AG08395 (cell line): ENCODE measurements at places on chromosomes 5 and 9.

GRCh38 chr5:154198611-154199230 is 8.2 kb downstream of the GALNT10 start:
- DNase-seq: peak; percentile 80

GRCh38 chr5:97141031-97141430 is 1.4 kb downstream of the LIX1 start:
- no peak for DNase-seq

GRCh38 chr9:89841456-89841855 is 236.6 kb downstream of the GADD45G start:
- DNase-seq: no peak

GRCh38 chr5:141778206-141778605 is 96.2 kb upstream of the ARAP3 start:
- DNase-seq: peak; percentile 90

- DNase-seq: no peak
These were observed 239.5 kb downstream of the MCTP1 start for GRCh38 chr5:95045181-95045965.

GRCh38 chr5:148511810-148512347 is 128.1 kb downstream of the FBXO38 start:
- DNase-seq: no peak

DNA sequence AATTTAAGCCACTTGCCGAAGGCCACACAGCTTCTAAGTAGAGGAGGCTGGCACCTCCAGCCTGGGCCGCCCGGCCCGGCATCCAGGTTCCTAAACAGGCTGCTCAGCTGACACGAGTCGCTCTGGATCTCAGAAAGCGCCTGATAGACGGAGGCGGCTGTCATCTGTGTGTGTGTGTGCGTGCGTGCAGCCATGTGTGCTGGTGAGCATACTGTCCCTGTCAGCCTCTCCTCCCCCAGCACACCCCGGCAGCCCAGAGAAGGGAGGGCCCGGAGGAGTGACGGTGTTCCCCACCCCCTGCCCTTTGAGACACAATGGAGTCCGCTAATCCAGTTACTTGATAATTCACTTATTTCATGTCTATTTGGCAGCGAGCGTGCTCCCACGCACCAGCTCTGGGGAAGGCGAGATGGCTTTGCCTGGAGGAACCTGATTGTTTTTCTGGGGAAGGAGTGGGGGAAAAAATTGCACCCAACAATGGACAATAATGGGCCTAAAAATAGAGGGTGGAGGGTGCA is 20.0 kb downstream of the NTNG2 start:
- DNase-seq: peak; percentile 43

- no peak for DNase-seq
These were observed 1.9 kb downstream of the ROR2 start for GRCh38 chr9:91948101-91948596.

GRCh38 chr9:70641631-70642030 is 227.2 kb upstream of the KLF9 start:
- DNase-seq: no peak

DNA sequence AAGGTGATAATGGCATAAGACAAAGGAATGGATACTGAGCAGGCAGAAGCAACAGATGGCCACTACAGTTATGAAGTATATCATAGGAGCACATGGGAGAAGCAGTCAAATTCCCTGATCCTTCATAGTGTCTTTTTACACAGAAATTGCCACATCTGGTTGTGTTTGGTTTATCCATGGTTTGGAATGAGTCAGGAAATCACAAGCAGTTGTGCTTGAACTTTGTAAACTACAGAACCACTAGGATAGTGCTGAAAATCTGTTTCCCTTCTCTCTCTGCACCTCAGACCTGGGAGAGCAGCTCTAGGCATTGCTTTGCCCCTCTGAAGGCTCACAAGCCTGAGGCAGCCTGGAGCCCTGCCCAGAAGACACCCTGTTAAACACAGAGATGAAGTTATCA is 134.0 kb downstream of the DMRT2 start:
- DNase-seq: no peak

DNA sequence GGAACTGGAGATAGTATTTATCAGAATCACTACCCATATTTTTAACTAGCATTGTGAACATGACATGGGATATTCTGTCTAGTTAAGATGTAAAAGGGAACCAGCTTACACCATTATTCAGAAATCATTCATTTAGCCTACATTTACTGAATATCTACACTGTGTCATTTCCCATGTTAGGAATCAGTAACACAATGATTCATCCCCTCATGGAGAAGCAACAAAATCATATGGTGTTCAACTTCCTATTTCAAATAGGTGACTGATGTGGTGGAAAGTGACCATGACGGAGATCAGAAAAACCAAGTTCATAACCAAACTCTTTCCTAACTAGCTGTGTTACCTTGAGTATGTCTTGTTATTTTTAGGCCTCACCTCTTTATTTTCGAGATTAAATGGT is 550.0 kb upstream of the TUSC1 start:
- no peak for DNase-seq

GRCh38 chr5:170251462-170251861 is 18.7 kb downstream of the C5orf58 start:
- no peak for DNase-seq

DNA sequence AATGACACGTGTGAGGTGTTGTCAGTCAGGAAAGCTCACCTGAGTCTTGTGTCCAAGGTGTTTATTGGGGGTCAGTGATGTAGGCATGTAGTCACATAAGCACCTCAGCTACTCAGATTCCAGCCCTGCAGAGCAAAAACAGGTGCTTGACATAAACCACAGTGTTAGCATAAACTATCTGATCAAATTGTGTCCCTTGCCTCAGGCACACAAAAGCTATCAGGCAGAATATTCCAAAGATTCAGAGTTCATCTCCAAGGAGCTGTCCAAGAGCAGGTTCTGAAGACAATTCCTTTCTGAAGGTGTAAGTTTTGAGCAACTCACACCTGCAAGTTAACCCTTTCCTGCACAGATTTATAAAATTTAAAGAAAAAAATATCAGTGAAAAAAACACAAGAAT is 102.2 kb upstream of the ITGA1 start:
- DNase-seq: no peak

- DNase-seq: no peak
These were observed 94.7 kb upstream of the ADAMTSL1 start for GRCh38 chr9:18379073-18379811.

DNA sequence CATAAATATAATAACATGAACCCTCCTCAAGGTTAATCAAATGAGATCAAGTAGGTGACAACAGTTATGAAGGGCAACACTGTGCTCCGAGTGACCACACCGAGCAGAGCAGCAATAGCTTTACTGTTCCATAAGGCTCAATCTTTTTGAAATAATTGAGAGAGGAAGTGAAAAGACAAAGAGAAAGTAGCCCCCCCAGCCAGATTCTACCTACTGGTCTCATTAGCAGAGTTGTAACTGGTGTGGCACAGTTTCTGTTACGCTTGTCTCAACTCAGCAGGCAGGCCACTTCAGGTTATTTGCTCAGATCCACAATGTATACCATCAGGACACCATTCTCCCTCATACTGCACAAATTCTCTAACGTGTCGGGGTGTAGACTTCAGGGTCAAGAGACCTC is 14.0 kb downstream of the PRUNE2 start:
- no peak for DNase-seq

DNA sequence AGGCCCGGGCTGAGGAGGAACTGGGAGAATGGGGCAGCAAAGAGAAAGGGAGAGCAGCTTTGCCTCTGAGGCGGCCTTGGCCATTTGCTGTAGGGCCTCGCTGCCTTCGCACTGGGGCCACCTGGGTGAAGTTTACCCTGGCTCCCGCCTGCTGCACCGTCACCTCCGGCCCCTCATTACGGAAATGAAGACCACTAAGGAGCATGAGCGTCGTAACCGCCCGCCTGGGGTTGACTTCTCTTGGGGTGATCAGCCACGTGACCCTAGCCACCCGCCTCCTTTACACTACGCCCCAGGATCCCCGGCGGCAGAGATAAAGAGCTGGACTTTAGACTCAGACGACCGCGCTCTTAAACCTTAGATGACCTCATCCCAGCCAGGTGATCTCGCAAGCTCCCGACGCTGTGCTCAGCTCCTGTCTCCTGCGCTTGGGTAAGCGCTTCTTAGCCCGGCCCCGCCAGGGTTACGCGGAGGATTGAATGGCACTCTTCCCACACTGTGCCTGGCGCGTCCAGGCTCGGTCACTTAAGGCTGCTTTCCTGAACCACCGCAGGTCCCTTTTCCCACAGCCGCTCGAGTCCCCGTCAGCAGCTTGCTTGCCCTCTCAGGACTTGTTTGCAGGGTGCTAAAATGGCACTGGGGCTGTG is 107.9 kb upstream of the LARP1 start:
- DNase-seq: peak; percentile 16

DNA sequence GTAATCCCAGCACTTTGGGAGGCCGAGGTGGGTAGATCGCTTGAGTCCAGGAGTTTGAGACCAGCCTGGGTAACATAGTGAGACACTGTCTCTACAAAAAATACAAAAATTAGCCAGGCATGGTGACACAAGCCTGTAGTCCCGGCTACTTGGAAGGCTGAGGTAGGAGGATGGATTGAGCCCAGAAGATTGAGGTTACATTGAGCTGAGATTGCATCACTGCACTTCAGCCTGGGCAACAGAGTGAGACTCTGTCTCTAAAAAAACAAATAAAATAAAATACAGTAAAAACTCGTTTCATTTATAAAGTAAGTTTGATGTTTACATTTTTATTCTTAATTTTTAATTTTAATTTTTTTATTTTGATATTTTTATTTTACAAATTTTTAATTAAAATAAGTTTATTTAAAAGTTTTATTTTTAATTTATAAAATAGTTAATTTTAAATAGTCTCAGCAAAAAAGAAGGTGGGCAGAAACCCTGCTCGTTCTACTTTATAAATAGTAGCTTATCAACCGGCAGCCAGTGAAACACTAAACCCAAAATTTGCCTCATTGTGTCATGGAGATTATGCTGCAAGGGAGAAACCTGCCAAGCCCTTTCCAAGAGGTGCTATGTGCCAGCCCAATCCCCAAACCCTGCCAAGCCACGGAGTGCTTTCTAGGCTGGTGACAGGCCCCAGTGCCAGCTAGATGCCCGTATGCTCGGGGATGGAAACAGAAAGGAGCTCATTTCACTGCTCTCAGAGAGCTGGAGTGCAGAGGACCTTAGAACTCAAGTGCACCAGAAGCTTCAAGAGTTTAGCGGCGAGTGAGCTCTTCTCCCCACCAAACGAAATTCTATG is 38.9 kb downstream of the SERINC5 start:
- peak; percentile 39 for DNase-seq

DNA sequence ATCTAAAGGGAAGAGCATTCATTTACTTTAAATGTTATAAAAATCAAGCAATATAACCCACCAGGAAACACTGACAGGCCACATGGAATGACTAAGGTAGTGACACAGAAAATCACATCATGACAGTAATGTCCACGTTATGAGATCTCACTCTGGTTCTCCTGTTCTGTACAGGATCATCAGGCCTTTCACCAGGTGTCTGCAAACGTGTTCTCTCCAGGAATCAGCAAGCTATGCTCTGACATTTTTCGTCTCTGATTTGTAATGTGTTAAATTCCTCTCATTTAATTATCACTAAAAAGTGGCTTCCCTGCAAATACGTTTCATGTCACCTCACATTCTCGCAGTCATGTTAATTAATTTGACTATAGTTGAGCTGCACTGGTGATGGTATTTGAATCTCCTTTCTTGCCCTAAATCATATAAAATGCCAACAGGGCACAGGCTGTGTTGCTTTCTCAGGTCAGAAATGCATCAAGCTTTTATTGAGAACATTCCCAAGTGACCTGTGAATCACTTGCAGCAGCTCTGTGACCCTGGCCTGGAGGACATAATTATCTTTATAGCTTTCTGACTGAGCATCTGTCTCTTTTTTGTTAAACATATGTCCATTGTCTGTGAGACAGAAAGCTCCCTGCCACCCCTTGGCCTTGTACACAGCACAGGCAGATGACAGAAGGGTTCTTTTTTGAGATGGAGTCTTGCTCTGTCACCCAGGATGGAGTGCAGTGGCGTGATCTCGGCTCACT is 196.2 kb downstream of the DIRAS2 start:
- DNase-seq: no peak

DNA sequence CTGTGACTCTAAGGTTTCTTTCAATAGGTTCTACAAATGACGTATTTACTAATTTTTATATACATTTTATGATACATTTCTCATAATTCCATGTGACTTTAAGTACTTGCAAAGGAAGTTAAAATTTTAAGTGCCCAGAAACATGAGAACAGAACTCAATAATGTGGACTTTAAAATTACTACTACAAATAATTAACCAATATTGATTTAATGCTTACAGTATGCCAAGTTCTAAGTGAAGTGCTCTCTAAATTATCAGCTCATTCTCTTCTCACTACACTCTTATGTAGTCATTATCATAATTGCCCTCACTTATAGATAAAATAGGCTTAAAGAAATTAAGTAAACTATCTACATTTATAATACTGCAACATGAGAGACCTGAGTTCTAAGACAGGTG is 1690.7 kb upstream of the CDH9 start:
- DNase-seq: no peak

DNA sequence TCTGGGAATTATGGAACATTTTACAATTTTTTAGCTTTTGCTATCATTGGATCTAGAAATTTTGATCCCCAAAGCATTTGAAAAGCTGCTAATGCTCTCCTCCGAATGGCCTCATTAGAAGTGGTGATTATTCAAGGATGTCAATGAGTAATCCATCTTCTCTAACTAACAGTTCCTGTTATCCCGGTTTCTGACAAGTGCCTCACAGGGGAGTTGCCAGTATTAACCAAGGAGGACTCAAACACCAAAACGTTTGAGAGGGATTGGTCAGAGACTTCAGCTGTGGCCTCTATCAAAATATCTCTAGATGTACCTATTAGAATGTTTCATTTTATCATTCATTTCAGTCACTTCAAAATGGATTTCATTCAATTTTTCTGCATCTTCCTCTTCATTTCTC is 208.3 kb upstream of the ITGA1 start:
- DNase-seq: no peak

- peak; percentile 51 for DNase-seq
These were observed 80.3 kb upstream of the PHYKPL start for GRCh38 chr5:178312880-178313282.

- DNase-seq: no peak
These were observed 1808.8 kb upstream of the ACO1 start for GRCh38 chr9:30575691-30576090.

- no peak for DNase-seq
These were observed 28.4 kb upstream of the SUSD1 start for GRCh38 chr9:112203536-112203935.

GRCh38 chr5:177317959-177318377 is 6.3 kb upstream of the MXD3 start:
- DNase-seq: peak; percentile 80

GRCh38 chr5:171537070-171537849 is 117.8 kb downstream of the FGF18 start:
- DNase-seq: peak; percentile 64

DNA sequence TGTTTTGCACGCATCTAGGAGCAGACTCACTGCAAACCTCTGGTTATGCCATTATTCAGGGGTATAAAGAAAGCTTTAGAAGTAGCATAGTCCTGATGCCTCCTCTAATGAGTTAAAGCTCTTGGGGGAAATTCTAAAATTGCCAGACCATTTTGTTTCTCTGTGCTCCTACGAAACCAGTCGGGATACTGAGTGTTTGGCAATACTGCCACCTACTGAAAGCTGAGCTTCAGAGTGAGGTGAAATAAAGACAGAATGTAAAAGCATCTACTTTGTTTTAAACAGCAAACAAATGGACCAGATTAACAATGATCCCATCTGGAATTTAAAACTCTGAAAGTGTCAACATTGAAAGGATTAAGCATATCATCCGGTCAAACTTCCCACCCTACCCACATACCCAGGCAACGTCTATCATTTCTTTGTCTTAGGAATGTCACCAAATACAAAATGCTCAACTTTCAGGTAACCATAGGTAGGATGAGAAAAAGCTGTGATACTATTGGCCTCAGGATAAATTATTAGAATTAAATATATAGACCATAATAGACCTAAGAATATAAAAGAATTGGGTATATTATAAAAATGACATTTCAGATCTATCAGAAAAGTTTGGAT is 77.8 kb upstream of the SHISAL2B start:
- DNase-seq: peak; percentile 63
